ENCODE measurements at places on chromosomes 5 and 9. TPM values are rescaled to one million over a fixed set of nuclear protein-coding genes. Genes with fewer than 3 reads are reported as not detected.

DNA sequence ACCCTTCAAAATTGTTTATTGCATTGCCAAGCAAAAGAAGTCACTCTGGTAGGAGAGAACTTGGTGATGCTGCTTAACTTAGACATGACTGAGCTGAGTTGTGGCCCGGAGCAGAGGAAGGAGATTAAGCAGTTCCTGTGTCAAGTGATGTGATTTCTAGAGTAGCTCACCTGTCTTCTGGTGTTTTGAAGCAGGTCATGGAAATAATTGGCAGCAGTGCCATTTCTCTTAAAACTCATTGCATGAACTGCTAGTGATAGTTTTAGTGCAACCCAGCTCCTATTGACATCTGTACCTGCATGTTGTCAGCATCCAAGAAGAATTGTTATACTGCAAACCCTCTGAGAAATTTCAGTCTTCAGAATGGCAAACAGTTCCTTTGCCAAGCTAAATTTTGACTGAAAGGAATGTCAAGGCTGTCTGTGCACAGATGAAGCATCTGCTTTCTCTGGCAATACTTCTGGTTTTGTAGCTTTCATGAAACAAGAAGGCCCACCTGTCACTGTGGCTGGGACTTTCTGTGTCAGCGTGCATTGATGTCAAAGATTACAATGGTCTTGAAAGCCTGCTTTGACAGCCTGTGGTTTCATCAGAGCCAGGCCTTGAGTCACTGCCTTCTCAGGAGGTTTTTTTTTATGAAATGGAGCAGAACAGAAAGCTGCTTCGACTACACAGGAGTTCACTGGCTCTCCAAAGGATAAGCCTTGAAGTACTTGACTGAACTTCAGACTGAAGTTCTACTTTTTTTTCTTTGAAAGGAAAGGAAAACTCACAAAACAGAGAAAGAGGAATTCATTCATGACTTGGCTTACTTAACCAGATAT, 90.6 kb downstream of the RALGPS1 start:
- DNase-seq, result no peak

DNA sequence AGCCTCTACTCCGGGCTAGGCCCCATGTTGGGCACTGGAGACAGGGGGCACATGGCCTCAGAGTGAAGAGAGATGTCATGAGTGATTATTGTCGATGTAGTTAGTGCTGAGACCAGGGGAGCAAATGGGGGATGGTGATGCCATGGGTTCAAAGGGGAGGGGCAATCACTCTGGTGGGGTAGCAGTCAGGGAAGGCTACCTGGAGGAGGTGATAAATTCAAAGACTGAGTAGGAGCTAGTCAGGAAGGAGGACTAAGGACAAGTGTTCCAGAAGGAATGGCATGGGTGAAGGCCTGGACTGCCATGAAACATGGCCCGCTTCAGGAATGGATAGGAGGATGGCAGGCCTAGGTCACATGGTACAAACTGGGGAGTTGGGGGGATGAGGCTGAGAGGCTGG, 41.6 kb downstream of the C9orf50 start:
- no peak for DNase-seq

Gene IFNE
- 0.10 TPM for polyA plus RNA-seq

- DNase-seq, result no peak
These were observed 149.7 kb upstream of the COL5A1 start for GRCh38 chr9:134491856-134492255.

Gene PDE8B
- 4.9 TPM for polyA plus RNA-seq

GRCh38 chr5:108238936-108239887, 142.7 kb downstream of the FBXL17 start:
- no peak for DNase-seq

DNA sequence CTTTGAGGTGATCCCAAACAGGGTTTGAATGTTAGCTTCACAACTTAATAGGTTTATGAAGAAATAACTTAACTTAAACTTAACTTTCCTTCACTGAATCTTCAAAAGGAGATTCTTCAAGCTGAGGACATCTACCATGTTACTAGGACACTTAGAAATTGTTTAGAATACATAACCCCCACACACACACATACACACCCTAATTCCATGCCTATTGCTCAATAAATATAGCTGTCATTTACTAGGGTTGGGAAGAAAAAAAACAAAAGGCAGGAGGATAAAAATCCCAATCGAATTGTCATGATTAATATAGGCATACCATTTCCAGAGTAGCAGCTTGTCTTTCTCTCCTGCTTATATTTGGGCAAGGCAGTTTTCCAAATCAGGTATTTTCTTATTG, 68.3 kb downstream of the ALDH1A1 start:
- DNase-seq, result no peak
